Keratinocyte (primary cell): ENCODE measurements at places on chromosomes 5 and 9.

- no peak for DNase-seq
Observed at GRCh38 chr9:31736581-31737179, 647.8 kb upstream of the ACO1 start.

DNA sequence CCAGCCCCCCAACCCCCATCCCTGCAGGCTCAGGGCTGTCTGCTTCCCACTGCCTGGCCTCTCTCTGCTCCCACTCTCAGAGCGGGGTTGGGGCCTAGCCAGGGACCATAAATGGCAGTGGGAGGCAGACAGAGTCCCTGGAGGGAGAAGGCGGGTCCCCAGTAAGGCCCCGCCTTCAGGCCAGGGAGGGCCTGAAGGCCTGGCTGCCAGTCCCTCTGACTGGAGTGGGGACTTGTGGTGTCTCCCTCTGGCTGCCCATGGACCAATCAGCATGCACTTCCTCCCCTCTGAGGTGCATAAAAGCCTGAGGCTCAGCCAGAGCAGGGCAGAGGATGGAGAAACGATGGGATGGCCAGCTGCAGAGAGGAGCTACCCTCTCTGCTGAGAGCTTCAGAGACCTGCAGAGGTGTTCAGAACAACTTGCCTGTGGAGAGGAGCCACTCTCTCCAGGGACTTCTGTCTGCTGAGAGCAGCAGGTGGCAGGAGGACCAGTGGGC is 2.7 kb upstream of the BTNL9 start:
- DNase-seq, result no peak

DNA sequence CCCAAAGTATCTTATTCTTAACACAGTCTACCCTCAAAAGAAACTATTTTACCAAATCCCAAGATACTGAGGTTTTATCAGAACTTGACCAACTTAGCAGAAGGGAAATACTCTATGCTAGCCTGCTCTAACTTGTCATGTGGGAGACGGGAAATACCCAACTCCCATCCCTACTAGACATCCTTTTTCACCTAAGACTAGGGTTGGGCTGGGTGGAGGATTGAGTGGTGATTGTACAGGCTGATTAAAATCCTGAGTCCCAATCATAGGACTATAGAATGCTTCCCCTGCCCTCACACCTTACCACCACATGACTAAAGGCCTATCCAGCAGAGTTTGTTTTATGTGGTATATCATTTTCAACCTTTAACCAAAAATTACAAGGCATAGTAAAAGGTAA is 786.5 kb downstream of the TAF11L14 start:
- DNase-seq, result no peak

GRCh38 chr5:153969563-153969895 is 69.2 kb downstream of the FAM114A2 start:
- no peak for DNase-seq

DNA sequence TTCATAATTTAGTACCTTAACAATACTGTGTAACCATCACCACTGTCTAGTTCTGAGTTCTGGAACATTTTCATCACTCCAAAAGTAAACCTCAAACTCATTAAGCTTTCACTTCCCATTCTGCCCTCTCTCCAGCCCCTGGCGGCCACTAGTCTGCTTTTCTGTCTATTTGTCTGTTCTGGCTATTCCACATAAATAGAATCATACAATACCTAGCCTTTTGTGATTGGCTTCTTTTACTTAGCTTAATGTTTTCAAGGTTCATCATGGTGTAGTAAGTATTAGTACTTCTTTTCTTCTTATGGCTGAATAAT is 138.7 kb downstream of the RAPGEF6 start:
- DNase-seq, result no peak

DNA sequence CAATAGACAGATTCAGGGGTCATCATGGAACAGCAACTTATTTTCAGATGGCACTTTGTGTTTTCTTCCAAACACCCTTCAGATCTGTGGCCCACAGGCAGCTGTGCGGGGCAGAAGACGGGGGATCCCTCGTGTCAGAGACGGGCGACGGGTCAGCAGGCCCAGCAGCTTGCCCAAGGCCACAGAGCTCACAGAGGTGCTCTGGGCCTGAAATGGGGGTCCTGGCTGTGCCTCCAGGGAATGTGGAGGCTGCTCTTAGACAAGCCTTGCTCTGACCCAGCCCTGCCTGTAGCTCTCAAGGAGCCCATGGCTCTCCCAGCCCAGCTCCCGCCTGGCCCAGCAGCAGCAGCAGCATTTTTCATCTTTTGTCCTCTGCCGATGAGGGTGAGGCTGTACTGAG is 40.9 kb upstream of the SARDH start:
- no peak for DNase-seq

DNA sequence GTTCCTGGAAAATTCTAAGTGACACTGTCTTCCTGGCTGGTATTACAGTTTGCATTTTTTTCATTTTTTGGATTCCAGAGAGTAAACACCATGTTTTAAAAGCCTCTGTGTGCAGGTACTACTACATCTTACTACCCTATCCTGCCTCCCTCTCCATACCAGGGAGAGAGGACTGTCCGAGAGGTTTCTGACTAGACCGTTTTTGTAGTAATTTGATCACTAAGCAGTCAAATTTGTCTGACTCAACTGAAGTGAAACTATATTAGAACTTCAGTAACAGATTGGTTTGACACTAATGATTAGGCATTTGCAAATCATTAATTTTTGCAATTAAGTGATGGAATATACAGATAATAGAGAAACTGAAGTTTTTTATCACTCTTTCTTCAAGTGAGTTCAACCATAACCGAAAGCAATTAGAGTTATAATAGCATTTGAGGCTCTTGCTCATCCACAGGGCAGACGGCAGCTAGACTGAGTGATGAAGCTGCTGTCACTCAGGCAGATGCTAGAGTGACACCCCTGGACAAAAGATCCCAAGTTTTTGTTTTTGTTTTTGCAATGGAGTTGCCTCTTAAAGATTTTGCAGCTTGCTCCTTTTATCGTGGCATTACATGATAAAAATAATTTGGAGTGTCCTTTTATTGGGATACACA is 44.3 kb downstream of the SMARCA2 start:
- DNase-seq, result no peak

- no peak for DNase-seq
Observed at GRCh38 chr5:65563777-65564176, 681 bp downstream of the PPWD1 start.

- DNase-seq, result no peak
Observed at GRCh38 chr9:8157683-8158324, 358.2 kb upstream of the DMAC1 start.
